Esophagus squamous epithelium (tissue), 5 donors: ENCODE measurements at places on chromosomes 6 and 20.

DNA sequence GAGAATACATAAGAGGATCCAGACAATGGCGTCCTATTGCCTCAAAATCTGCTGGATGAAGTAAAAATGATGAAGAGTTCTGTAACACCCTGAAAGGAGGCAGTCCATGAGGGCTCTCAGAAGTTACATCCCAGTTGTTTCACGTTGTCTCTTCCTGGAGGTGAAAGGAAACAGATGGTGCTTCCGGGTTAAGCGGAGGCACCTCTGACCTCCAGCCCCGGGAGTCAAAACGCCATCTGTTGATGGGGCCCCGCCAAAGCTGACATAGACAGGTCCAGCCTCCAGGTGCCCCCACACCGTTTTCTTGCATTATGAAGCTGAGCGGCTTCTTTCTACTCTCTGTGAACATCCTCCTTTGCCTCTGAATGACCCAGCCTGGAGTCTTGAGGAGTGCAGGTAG is 9.5 kb downstream of the SEMG2 start:
- DNase-seq: no peak

GRCh38 chr6:158040804-158041347 is 59.2 kb downstream of the SYNJ2 start:
- no peak for DNase-seq

DNA sequence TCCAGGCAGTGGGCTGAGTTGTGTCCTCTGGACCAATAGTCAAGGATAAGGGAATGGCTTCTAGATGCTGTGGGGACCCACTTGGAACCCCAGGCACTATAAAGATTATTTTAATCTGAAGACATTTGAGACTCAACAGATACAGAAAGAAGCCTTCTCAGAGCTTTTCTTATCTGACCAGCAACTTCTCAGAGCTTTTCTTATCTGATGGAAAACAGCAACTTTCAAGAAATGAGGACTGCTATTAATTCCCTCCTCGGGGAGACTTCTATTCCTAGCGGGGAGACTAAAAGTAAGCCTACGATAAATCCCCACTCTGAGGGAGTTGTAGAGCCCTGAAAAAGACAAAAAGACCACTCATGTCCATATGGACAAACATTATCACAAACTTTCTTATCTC is 160.5 kb downstream of the RNASET2 start:
- DNase-seq: no peak

GRCh38 chr6:52650941-52651340 is 20.0 kb upstream of the TMEM14A start:
- DNase-seq: no peak

- DNase-seq: no peak
Measured at GRCh38 chr6:86456821-86457220, 480.5 kb upstream of the HTR1E start.

- no peak for DNase-seq
Measured at GRCh38 chr6:5673019-5673790, 333.5 kb downstream of the NRN1 start.
